Stimulated activated CD8-positive, alpha-beta memory T cell treated with anti-CD3 and anti-CD28 coated beads, Interleukin-7, amount 100 ng/mL, for 1 hour (primary cell): ENCODE measurements at places on chromosomes 1 and 21.

DNA sequence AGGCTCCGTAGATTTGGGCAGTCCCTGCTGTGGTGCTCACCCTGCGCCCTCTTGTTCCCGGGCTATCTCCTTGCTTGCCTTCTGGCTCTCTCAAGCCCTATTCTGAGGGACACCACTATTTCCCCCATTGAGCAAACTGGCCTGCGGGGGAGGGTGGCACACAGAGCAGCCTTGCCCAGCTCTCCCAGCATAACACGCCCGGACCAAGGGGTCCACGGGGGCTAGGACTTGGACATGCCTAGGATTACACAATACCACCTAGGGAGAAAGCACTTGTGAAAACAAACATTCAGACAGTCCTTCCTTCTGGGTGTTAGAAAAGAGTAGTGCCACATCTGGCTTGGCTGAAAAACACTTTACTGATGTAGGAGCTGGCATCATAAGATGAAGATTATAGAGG, 7.4 kb downstream of the TADA1 start:
- DNase-seq: no peak

DNA sequence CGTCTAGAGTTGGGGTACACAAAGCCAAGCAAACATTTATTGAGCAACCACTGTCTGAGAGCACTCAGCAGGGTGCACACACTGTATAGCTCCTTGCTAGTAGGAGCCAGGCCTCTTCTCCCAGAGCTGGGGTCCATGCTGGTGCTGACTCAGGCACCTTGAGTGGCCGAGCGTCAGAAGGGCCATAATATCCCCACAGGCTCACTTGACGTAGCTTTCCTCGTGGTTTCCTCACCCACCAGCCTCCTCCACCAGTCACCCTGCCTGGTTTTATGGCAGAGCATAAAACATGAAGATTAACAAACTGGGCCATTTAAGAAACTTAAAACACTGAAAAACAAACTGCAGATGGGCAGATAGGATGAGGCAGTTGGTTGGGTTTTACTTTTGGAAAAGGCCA, 361.5 kb downstream of the HHAT start:
- DNase-seq: no peak

DNA sequence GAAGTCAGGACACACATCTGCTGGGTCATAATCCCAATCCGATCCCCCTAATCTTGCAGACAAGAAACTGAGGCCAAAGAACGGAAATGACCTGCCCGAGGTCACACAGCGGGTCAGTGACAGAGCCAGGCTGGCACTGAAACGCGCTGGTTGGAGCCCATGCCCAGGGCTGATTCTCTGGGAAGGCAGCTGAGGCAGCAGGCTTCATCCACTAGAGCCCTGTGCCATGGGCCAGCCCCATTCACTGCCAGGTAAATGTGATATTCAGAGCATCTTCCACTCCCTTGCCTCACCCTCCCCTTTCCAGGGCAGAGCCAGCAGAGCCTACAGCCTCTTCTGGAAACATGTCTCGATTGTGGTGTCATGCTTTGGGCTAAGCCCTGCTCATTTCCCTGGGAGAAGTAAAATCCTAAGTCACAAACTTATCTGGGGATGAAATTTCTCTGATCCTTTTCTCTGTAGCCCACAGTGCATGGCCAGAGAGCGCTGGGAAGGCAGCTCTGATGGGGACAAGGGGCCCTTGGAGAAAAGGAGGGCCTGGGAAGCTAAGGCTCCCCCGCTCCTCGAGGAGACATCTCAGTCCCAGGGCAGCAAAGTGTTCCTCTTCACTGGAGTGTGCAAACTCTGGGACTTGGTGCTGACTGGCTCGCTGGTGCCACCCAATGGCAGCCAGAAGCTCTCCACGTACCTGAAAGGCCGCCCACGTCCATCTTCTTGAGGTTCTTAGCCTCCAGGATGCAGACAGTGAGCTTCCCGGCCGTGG, 110.4 kb downstream of the SYT2 start:
- no peak for DNase-seq

- DNase-seq: no peak
Observed at GRCh38 chr1:16924216-16924918, 2.6 kb downstream of the CROCC start.

GRCh38 chr21:45507523-45507875, 34.7 kb downstream of the SLC19A1 start:
- no peak for DNase-seq

GRCh38 chr1:238832106-238832505, 554.3 kb upstream of the CHRM3 start:
- DNase-seq: no peak

DNA sequence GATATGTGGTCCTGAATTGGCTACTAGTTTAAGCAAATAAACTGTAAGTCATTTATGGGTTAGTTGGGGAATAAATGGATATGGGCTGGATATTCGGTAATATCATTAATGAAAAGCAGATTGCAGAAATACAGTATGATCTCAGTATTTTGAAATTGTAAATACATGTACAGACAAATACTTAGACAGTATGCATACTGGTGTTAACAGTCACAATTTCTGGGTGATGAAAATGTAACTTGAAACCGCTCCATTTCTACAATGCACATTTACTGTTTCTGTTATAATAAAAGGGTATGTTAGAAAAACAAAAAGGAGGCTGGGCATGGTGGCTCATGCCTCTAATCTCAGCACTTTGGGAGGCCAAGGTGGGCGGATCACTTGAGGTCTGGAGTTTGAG, 28.0 kb downstream of the BLZF1 start:
- DNase-seq: no peak

DNA sequence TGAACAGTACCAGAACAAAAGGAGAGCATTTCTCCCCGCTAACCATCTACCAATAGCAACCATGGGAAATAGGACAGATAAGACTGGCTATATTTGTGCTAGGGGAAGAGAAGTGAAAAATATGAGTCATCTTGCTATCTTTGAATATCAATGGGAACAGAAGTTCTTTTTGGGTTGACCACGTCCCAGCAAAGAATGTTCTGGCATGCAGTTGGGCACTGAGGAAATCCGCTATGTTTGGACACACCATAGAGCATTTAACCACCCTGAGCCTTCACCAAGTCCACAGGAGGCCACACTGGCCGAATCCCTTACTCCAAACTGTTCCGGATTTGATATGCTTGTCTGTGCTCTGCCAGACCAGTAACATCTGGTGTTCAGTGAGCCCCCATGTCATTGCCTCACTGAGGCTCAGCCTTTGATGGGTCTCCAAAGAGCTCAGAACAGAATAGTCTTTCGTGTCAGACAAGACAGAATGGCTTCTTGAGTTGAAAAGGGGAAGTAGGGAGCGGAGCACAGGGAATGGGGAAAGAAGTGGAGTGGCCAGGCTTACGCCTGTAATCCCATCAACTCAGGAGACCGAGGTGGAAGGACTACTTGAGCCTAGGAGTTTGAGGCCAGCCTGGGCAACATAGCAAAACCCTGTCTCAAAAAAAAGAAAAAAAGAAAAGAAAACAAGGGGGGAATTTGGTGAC, 81.4 kb downstream of the SMYD2 start:
- no peak for DNase-seq

GRCh38 chr1:54287176-54287650, 87.2 kb downstream of the MRPL37 start:
- DNase-seq: peak; percentile 22

DNA sequence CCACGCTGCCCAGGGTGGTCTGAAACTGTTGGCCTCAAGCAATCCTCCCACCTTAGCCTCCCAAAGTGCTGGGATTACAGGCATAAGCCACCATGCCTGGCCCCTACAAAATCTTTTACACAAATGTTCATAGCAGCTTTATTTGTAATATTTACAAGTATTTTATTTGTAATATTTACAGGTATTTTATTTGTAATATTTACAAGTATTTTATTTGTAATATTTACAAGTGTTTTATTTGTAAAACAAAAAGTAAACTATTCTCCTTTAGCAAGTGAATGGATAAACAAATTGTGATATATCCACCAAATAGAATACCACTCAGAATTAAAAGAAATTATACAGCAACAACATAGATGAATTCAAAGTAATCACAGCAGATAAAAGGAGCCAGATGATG, 11.4 kb upstream of the FNBP1L start:
- DNase-seq: no peak

DNA sequence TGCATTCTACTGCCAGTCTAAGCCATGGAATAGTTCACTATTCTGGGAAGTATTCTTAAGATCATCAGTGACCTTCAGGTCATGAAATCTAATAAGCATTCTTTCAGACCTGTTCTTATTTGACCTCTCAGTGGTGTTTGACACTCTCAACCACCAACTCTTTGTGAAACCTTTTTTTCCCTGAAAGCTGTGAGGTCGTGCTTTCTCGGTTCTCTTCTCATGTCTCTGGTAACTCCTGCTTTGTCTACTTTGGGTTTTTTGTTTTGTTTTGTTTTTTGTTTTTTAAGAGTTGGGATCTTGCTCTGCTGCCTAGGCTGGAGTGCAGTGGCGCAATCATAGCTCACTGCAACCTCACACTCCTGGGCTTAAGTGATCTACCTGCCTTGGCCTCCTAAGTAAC, 56.3 kb downstream of the POU2F1 start:
- DNase-seq: no peak

DNA sequence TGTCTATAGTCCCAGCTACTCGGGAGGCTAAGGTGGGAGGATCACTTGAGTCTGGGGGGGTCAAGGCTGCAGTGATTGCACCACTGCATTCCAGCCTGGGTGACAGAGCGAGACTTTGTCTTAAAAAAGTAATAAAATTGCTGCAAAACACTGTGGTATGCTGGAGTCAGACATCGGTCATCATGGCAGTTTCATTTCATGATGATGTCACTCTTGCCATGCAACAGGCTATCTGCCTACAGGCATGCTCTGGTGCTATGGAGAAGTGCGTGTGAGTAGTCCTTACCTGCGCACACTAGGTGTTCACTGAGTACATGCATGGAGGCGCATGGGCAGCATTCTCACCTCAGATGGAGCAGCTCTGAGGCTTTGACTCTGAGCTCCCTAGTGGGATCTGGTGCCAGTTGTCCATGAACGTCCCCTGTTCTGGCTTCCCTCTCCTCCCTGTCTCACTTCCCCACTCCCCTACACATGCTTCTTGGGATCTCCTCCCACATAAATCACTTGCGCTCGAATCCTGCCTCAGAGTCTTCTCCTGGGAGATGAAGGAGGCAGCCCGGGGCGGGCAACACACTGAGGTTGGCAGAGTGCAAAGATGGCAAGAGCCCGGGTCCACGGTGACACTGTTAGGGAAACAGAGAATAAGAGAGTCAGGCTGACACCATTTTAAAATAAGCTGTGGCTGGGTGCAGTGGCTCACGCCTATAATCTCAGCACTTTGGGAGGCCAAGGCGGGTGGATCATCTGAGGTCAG, 10.4 kb upstream of the CELA3B start:
- no peak for DNase-seq

- no peak for DNase-seq
Observed at GRCh38 chr1:88541596-88541995, 142.5 kb upstream of the PKN2 start.

- DNase-seq: no peak
Observed at GRCh38 chr1:21517161-21517589, 8.0 kb downstream of the ALPL start.

GRCh38 chr1:159707472-159708260, 6.7 kb downstream of the CRP start:
- DNase-seq: no peak

- DNase-seq: no peak
Observed at GRCh38 chr1:117582451-117582850, 23.4 kb upstream of the TENT5C start.

GRCh38 chr1:31230378-31230777, 9.3 kb downstream of the NKAIN1 start:
- no peak for DNase-seq

GRCh38 chr21:34037009-34037795, 36.2 kb upstream of the MRPS6 start:
- DNase-seq: no peak

DNA sequence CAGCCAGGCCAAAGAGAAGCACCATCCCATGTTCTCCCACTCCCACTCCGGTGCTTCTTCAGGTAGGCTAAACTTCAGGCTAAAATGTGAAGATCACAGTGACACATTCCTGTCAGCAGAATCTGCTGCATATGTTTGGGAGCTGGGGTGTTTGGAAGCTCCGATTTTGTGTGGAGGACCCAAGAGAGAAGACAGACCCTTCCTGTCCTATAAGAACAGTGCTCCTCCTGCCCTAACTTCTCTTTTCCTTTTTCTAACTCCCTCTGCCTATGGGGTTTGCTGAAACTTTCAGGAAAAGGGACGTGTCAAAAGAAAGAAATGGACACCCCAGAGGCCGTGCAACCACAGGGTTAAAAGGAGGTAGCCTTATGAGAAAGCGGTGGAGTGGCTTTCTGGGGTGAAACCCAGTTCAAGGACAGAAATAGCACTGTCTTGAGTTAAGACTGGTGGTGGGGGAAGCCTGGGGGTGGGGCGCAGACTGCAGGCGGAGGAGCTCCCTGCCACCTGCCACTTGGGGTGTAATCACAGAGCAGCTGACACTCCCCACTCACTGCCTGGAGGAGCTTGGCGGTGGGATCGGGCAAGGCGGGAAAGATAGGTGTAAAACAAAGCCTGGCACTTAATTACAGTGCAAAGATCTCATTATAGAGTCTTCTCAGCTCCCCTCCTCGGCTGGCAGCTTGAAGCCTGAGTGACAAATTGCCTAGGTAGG, 645 bp upstream of the TLR5 start:
- DNase-seq: peak; percentile 15

GRCh38 chr21:26809745-26810144, 35.5 kb downstream of the ADAMTS1 start:
- DNase-seq: no peak

DNA sequence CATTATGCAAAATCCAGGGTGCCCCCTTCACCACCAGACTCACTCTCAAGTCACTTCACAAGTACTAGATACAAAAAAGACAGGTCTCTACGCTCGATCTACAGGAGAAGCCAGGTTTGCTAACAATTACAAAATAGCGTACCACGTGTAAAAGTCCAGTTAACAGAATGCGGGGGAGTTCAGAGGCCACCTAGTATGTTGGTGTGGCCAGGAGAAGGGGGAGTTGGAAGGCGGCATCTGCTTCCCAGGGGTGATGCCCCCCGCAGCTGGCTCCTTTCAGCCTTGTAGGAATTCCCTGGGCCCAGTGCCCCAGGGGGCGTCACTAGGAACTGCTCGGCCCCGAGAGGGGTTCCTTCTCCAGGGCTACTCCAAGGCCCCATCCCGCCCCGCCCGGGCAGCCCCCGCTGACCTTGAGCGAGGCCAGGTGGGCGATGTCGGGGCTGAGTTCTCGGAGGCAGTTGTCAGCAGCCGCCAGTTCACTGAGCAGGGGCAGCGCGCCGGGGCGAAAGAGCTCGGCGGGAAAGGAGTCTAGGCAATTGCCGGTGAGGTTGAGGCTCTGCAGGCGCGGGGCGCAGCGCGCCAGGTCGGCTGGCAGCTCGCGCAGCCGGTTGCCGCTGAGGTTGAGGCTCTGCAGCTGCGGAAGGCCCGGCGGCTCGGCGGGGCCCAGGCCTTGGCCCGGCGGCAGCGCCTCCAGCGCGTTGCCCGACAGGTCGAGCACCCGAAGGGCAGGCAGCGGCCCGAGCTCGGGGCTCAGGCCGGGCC, 664 bp downstream of the LRRC47 start:
- DNase-seq: no peak

DNA sequence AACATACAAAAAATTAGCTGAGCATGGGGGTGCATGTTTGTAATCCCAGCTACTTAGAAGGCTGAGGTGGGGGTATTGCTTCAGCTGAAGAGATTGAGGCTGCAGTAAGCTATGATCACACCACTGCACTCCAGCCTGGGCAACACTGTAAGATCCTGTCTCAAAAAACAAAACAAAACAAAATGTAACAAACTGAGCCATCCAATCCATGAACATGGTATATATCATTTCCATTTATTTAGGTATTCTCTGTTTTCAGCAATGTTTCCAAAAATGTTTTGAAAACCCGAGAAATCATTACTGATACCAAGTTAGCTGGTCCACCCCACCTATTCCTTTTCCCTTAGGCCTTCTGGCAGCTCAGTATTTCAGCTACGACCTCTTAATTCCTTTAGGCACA, 18.4 kb downstream of the ATPAF1 start:
- DNase-seq: no peak
